ENCODE measurements at places on chromosomes 16 and 17. TPM values are rescaled to one million over a fixed set of nuclear protein-coding genes. Genes with fewer than 3 reads are reported as not detected.

The AATK gene
- 0.63 TPM for total RNA-seq

The NPIPA5 gene
- total RNA-seq = 1.0 TPM

The SLC25A19 gene
- 12.4 TPM for total RNA-seq

The C16orf54 gene
- 194 TPM for total RNA-seq

The OTOP3 gene
- not detected for total RNA-seq

The PKMYT1 gene
- total RNA-seq = 1.7 TPM

The TMEM92 gene
- total RNA-seq = not detected

The AGRP gene
- total RNA-seq = not detected

The RECQL5 gene
- total RNA-seq = 41.5 TPM

The RSKR gene
- total RNA-seq = 14.2 TPM

The PRSS8 gene
- total RNA-seq = 0.55 TPM

The VWA3A gene
- total RNA-seq = 0.37 TPM

The CD300E gene
- total RNA-seq = not detected

The CCL16 gene
- total RNA-seq = not detected

Data from T-cell (primary cell).